ENCODE measurements at places on chromosomes 4 and X.

- DNase-seq, result peak; percentile 22
These were observed 731 bp downstream of the BRWD3 start for GRCh38 chrX:80808881-80809411.

DNA sequence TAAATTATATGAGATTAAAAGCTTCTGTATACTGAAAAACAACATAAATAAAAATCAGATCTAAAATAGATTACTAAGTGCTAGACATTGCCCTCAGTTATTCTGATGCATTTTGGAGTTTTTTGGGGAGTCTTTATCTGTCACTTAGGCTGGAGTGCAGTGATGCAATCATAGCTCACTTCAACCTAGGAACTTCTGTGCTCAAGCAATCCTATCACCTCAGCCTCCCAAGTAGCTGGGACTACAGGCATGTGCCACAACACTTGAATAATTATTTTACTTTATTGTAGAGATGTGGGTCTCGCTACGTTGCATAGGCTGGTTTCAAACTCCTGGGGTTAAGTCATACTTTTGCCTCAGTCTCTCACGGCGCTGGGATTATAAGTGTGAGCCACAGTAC, 31.7 kb downstream of the HSD17B11 start:
- no peak for DNase-seq

GRCh38 chr4:110107866-110108265, 90.5 kb downstream of the ELOVL6 start:
- DNase-seq, result no peak

DNA sequence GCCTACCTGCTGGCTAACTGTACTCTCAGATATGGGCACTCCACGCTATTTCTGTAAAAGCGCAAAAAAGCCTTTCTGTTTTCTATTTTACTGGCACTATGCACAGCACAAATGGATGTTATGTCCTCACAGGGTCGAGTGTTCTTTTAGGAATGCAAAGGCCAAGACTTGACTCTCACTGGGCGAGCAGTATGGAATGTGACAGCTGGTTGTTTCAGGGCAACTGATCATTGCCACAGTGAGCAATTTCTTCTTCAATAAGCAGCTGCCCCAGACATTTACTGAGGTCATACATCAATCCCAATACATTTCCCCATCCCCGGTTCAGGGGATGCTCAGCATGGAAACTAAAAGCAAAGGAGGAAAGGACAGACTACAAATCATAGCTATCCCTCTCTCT, 58.2 kb downstream of the PDE5A start:
- DNase-seq, result no peak

DNA sequence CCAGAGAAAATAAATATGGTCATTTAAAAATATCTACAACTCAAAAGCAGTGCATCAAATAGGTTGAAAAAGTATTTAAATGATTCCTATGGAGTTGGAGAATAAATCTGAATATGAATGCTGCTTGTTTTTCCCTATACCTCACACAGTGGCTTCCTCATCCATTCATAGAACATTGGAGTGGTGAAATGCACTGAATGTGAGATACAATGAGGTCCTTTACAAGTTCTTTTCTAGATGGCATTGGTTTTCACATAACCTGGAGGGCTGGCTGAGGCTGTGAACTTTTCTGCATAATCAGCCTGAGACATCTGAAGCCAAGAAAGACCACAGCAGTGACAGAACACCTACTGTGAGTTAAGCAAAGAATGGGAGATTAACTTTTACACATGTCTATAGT, 279.1 kb upstream of the NRK start:
- DNase-seq, result no peak

DNA sequence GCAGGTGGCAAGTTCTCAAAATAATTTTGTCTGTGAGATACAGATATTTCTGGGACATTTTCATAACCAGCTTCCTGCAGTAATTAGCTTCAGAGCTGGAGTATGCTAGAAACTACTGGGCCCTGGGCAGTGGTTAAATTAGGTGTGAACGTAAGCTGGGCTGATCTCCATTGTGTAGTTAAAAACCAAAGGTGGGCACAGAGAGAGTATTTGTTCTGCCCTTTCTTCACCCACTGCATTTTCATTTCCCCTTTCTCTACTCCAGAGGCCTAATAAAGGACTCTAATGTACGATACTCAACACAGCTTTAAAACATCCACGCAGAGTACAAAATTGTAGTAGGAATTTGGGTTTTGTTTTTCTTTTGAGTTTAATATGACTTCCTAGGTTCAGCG, 252.7 kb downstream of the SPRY1 start:
- DNase-seq, result no peak

- no peak for DNase-seq
These were observed 22.0 kb upstream of the FAM9C start for GRCh38 chrX:13066391-13066790.

GRCh38 chrX:45385757-45386156, 185.1 kb upstream of the DIPK2B start:
- no peak for DNase-seq

GRCh38 chrX:74160358-74160757, 143.6 kb upstream of the ZCCHC13 start:
- no peak for DNase-seq

- DNase-seq, result no peak
These were observed 23.6 kb downstream of the PLAC1 start for GRCh38 chrX:134634691-134635090.

GRCh38 chr4:65773636-65774035, 103.3 kb upstream of the EPHA5 start:
- no peak for DNase-seq

GRCh38 chrX:96776966-96777365, 92.3 kb downstream of the DIAPH2 start:
- no peak for DNase-seq

- no peak for DNase-seq
These were observed 11.5 kb upstream of the TRAM1L1 start for GRCh38 chr4:117096886-117097285.

- no peak for DNase-seq
These were observed 7.1 kb upstream of the ELF2 start for GRCh38 chr4:139184129-139184528.

DNA sequence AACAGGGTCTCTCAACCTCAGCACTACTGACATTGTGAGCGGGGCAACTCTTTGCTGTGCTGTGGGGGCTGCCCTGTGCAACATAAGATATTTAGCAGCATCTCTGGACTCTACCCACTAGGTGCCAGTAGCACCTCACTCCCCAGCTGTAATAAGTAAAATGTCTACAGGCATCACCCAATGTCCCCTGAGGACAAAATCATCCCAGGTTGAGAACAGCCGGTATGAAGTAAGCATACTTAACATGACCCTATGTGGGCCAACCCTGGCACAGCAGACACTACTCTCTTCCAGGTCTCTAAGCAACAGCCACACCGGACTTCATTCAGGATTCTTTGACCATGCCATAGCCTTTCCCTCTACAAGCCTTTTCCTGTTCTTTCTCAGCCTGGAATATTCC, 10.5 kb upstream of the MGST2 start:
- peak; percentile 17 for DNase-seq

DNA sequence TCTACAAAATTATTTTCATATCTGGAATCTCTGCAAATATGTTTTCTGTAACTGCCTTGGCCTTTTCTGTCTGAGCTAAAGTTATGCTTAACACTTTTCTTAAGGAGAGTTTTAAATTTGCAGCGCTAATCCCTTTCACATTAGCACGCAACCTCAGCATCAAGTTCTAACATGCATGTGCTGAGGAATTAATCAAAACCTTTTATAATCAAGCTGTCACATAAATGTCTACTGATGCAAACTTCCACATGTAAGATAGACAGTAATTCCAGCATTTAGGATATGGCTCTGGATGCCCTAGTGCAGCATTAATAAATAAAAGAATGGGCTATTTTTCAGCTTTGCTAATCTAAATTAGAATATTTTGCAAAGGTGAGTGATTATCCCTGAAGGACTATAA, 17.5 kb upstream of the NEIL3 start:
- no peak for DNase-seq

DNA sequence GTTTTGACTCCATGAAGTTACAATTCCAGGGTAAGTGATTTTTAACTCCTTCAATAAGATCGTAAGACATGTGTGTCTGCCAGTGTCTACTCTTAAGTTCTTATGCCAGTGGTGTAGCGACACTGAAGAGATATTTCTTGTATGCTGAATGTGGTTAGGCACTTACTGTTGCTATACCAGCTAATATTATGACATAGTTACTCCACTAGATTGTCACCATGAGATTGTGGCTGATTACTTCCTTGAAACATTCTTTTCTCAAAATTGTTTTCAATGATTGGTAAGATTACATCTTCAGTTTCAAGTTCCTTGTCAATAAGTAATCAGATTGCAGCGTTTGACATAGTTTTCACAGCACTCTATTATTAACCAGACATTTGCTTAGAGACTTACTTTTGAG, 60.6 kb upstream of the PAGE5 start:
- DNase-seq, result no peak

DNA sequence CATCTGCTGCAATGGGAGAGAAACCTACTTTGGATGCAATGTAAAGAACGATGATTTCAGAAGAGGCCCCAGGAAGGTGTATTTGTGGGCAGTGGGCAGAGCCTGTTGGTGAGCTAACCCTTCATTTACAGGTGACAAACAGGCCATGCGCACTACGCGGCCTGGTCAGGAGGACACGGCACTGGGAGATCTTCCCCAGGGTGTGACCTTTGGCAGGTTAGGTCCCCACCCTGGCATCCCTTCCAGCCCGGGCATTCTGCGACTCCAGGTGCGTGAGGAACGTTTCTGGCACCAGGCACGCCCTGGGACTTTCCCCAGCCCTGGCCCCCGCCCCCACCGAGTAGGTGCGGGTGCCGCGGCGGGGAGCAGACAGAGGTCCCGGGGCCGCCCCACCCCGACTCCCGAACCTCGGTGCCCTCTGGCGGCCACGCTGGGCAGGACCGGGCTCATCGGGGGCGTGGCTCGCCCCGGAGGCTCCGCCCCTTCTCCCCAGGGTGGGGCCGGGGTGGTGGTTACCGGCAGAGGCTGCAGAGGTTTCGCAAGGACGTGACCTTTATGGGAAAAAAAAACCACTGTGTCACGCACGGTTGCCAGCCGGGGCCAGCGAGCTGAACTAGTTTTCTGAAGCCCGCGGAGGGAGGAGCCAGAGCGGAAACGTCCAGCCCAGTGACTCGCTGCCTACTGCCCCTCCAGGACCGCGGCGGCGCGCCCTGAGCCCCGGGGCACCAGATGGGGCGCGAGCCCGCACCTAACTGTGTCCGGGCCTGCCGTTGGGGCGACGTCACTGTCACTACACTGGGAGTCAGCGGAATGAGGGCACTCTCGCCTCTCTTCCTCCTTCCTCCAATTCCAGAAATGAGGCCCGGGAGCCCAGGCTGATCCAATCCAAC, 5.0 kb upstream of the NYX start:
- DNase-seq, result no peak

DNA sequence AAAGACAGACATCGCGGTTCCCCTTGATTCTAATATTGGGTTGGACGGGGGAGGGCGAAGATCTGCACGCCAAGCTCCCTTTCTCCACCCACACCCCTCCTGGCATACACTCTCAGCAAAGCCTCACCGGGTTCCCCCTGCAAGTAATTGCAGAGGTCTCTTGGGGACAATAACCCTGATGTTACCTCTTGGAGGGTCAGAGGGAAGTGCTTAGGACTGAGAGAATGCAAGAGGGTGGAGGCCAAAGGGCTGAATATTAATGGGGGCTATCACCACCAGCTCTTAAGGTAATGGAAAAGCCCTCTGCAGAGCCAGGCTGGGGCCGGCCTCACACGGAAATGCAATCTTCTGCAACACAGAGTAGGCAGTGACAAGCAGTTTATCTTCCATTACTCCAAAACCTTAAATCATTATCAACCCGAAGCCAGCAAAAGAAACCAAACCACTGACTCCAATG, 344.1 kb upstream of the GATB start:
- DNase-seq, result no peak

GRCh38 chr4:163167333-163167626, 590 bp upstream of the NAF1 start:
- no peak for DNase-seq

DNA sequence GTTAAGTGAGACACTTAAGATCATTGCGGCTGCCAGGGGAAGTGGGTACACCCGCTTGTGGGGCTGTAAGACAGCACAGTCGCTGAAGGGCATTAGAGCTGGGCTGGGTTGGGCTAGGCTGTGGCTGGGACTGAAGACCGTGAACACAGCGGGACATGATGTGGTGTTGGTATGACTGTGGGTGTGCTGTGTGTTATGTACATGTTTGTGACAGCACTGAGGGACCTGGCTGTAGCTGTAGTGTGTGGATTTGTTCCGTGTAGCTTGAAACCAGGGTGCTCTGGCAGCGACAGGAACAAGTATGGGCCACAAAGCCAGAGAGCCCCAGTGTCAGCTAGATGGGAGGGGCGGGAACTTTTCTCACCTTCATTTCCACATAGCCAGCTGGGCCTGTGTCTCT, 82.1 kb downstream of the NHSL2 start:
- peak; percentile 39 for DNase-seq

GRCh38 chr4:75605928-75606327, 24.4 kb downstream of the CDKL2 start:
- no peak for DNase-seq

GRCh38 chrX:119036107-119037029, 36.4 kb upstream of the CT47C1 start:
- no peak for DNase-seq

DNA sequence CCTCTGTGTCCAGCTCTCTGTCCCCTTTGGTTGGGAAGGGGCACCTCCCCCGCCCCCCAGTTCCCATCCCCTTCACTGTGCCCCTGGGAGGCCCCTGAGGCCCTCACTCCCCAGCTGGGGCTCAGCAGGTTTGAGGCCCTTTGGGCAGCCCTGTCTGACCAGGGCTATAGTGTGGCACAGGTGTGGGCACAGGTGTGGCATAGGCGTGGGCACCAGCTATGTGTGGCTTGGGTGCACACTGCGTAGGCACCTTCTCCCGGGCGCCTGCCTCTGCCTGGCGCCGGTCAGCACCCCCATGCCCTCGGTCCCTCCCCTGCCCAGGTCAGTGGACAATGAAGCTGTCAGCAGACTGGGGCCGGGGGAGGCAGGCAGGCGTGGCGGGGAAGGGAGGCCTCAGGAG, 7.5 kb upstream of the FGFR3 start:
- DNase-seq, result no peak

- no peak for DNase-seq
These were observed 132.3 kb upstream of the NR3C2 start for GRCh38 chr4:148574502-148574901.

DNA sequence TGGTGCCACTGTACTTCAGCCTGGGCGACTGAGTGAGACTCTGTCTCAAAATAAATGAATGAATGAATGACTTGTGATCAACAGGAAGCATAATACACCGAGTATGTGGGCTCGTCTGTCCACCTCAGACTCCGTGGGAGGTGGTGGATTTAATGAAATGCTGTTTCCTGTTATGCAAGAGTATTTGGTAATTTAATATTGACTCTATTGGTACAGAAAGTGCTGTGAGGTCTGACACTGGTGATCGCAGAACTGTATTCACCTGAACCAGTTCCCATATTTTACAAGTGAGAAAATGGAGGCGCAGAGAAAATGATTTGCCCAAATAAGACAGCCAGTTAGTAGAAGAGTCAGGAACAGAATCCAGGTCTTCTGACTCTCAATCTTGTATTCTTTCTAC, 423.3 kb downstream of the RAPGEF2 start:
- no peak for DNase-seq

DNA sequence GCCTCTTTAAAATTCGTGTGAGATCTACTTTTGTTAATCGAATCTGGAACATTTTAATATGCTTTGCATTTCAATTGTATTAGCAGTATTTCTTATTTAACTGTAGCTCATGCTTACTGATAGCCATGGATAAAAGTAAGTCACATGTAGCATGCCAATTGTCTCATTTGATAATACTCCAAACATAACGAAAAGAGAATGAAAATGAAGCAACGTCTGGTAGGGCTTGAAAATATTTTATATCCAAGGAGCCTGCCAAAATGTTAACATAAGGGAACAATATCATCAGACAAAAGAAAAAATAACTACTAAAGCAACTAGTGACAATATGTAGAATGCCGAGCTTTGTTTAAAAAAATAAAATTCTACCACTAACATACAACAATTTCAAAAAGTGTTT, 94.1 kb upstream of the MID1 start:
- DNase-seq, result no peak
